ENCODE measurements at places on chromosomes 11 and 22.

- no peaks in the 10 kb centered on the region for H3K27me3 ChIP-seq
- H3K27ac ChIP-seq, result no peak overlapping the region
- peaks cover 15% of the 10 kb centered on the region for H3K4me1 ChIP-seq
- H3K4me3 ChIP-seq, result no peak overlapping the region
Observed at GRCh38 chr11:8356721-8357504, 93.2 kb upstream of the LMO1 start.

- no peaks in the 10 kb centered on the region for H3K27me3 ChIP-seq
- H3K36me3 ChIP-seq, result peaks cover 14% of the 10 kb centered on the region
- no peak overlapping the region for H3K27ac ChIP-seq
- no peak for DNase-seq
- H3K4me3 ChIP-seq, result no peak overlapping the region
Observed at GRCh38 chr22:36227396-36227795, 11.9 kb downstream of the APOL2 start.

- no peak overlapping the region for H3K4me3 ChIP-seq
- peaks cover 18% of the 10 kb centered on the region for H3K27me3 ChIP-seq
- peak overlapping the region; percentile 48 for H3K27ac ChIP-seq
- H3K36me3 ChIP-seq, result peaks cover 9% of the 10 kb centered on the region
- peaks cover 21% of the 10 kb centered on the region for H3K4me1 ChIP-seq
Observed at GRCh38 chr11:66569076-66569475, 670 bp upstream of the CTSF start.

DNA sequence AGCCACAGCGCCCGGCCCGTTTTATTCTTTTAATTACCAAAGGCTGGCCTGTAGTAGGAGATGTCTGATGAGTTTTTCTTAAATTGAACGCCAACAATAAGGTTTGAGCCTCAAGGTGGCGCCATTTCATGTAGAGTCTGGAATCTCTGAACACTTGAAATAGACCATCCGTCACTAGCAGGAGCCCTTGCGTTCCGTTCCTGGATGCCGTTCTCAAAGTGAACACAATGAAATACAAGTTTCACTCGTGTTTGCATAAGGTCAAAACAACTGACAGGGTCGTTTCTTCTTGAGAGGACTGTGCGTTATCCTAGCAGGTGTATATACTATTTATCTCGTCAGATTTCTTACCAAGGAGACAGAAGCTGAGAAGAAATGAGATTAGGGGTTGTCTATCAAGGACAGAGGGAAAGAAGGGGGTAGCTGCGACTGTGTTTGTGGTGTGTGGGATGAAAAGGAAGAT lies 18.7 kb upstream of the SCGB1D1 start:
- no peak overlapping the region for H3K27ac ChIP-seq
- DNase-seq, result peak; percentile 86
- H3K4me3 ChIP-seq, result peak overlapping the region; percentile 39
- peaks cover 11% of the 10 kb centered on the region for H3K27me3 ChIP-seq
- H3K36me3 ChIP-seq, result no peaks in the 10 kb centered on the region
- H3K4me1 ChIP-seq, result 0 out of 2 replicates have a peak, but pooled peaks cover 3% of the 10 kb centered on the region

DNA sequence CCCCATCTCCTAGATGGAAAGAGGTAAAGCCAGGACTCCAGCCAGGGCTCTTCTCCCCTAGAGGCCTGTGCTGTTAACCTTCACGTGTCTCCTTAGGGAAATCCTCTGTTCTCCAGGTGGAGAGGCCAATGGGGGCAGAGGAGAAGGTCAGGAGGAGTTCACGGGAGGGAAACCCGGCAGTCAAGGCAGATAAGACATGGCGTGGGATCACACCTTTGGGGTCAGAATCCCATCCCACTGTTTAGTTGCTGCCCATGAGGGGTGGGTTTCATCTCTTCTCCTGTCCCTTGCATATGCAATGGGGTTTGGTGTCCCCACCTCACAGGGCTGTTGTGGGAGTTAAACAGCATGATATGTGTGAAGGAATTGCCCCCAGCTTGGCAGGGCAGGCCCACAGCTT lies 469.7 kb downstream of the TBC1D22A start:
- H3K27me3 ChIP-seq, result peaks cover 19% of the 10 kb centered on the region
- DNase-seq, result no peak
- no peak overlapping the region for H3K27ac ChIP-seq
- peaks cover 24% of the 10 kb centered on the region for H3K36me3 ChIP-seq

DNA sequence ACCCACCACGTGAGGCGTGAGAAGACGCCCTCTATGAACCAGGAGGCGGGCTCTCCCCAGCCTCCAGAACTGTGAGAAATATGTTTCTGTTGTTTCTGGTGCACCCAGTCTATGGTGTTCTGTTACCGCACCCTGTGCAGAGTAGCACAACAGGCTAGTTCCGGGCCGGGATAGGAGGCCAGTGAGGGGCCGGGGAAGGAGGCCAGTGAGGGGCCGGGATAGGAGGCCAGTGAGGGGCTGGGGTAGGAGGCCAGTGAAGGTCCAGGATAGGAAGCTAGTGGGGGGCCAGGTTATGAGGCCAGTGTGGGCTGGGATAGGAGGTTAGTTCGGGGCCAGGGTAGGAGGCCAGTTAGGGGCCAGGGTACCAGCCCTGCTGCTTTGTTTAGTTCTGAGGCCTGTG lies 204.6 kb downstream of the BARX2 start:
- H3K36me3 ChIP-seq, result no peaks in the 10 kb centered on the region
- no peak for DNase-seq
- no peak overlapping the region for H3K4me3 ChIP-seq
- no peaks in the 10 kb centered on the region for H3K4me1 ChIP-seq

DNA sequence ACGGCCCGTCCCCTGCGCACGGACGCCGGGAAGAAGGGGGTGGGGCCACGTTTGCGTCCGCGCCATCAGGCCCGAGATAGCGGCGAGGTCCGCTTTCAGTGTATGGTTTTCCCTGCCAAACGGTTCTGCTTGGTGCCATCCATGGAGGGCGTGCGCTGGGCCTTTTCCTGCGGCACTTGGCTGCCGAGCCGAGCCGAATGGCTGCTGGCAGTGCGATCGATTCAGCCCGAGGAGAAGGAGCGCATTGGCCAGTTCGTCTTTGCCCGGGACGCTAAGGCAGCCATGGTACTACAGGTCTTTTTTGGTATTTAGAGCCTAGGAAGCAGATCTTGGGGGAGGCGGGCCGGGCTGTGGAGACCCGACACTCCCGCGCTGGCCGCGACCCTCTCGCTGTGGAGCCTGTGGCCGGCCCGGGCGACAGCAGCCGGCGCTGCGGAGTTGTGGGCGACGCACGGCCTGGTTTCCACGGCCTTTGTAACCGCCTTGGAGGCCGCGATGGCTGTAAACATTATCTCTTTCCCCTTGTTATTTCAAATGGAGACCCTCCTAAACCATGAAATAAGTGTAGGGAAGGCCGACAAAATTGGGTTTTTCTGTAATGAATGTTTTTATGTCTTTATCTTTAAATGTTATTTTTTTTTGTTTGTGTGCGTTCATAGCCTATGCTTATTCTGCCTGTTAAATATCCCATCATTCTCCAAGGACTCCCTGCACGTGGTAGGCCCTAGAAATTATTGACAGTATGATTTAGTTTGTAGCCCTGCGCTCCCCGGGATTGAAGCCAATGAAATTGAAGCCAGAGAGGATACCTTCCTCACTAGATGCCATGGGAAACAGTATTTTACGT lies at the start of gene AASDHPPT:
TSS of gene AASDHPPT (plus strand) at position 54 of the 847 bp plus-strand sequence. CDS start at position 103, 49 bp downstream.
- peaks cover 36% of the 10 kb centered on the region for H3K4me1 ChIP-seq
- peak within 1 kb of the TSS; percentile 85 for H3K4me3 ChIP-seq
- peaks cover 27% of the 10 kb centered on the region for H3K36me3 ChIP-seq
- no peak for DNase-seq
- peak within 1 kb of the TSS; percentile 99 for H3K27ac ChIP-seq

- H3K27me3 ChIP-seq, result no peaks in the 10 kb centered on the region
- H3K36me3 ChIP-seq, result peaks cover 12% of the 10 kb centered on the region
- H3K4me1 ChIP-seq, result peaks cover 34% of the 10 kb centered on the region
- H3K27ac ChIP-seq, result peak within 1 kb of the TSS; percentile 100
Observed at GRCh38 chr11:57761301-57762234, at the start of gene CTNND1. Gene CTNND1 (plus strand): TSS chr11:57761802. CDS start chr11:57791479, 29,677 bp downstream.

- H3K4me3 ChIP-seq, result no peak overlapping the region
- no peaks in the 10 kb centered on the region for H3K36me3 ChIP-seq
- H3K27me3 ChIP-seq, result no peaks in the 10 kb centered on the region
- H3K4me1 ChIP-seq, result peaks cover 39% of the 10 kb centered on the region
- no peak overlapping the region for H3K27ac ChIP-seq
- DNase-seq, result no peak
Observed at GRCh38 chr22:28973352-28973751, 88.3 kb downstream of the C22orf31 start.

DNA sequence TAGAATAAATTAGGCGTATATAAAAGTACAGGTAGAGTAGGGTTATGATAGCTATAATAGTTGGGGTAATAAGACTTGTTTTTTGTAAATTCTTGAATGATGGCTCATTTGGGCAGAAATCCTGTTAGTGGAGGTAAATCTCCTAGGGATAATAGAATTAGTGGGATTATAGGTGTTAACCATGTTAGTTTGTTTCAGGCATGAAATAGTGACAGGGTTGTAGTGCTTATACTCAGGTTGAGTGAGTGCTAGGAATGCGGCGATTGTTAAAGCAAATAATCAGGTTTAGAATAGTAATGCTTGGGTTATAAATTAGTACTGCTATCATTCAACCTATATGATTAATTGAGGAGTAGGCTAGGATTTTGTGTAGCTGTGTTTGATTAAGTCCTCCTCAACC lies 297.1 kb downstream of the DYNC2H1 start:
- no peaks in the 10 kb centered on the region for H3K36me3 ChIP-seq
- no peaks in the 10 kb centered on the region for H3K27me3 ChIP-seq

DNA sequence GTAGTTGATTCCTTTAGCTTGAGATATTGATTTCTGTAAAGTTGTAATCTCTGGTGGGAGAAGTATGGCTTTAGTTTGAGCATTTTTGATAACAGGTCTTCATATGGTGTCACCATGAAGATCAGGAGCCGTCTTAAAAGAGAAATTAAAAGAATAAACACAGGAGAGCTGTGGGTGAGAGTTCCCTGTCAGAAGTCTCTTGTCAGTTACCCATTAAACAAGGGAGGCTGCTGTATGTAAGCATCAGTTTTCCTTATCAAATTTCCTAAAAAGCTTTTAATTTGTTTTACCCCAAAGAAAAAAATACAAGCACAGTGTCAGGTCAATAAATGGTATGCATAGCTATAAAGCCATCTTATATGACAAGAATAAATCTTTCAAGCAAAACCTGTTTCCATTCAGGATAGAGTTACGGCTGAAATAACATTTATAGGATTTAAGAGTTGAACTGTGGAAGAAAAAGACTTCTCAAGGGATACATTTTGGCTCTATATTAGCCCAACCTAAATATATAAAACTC lies 767.5 kb downstream of the JRKL start:
- peaks cover 19% of the 10 kb centered on the region for H3K4me1 ChIP-seq
- no peaks in the 10 kb centered on the region for H3K36me3 ChIP-seq
- DNase-seq, result no peak
- H3K27me3 ChIP-seq, result no peaks in the 10 kb centered on the region
- H3K4me3 ChIP-seq, result no peak overlapping the region

DNA sequence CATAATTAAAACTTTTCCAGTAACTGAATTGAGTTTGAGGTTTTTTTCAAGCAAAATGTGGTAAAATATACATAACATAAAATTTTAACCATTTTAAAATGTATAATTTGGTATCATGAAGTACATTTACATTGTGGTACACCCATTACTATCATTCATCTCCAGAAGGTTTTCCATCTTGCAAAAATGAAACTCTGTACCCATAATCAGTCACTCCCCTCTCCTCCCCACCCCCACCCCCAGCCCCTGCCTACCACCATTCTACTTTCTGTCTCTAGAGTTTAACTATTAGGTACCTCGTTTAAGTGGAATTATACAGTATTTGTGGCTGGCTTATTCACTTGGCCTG lies 63.7 kb downstream of the MICAL2 start:
- no peak overlapping the region for H3K4me3 ChIP-seq
- no peak for DNase-seq
- no peaks in the 10 kb centered on the region for H3K27me3 ChIP-seq

- H3K27ac ChIP-seq, result peak overlapping the region; percentile 57
- peak overlapping the region; percentile 92 for H3K4me3 ChIP-seq
- peaks cover 9% of the 10 kb centered on the region for H3K36me3 ChIP-seq
- no peak for DNase-seq
- H3K4me1 ChIP-seq, result peaks cover 31% of the 10 kb centered on the region
Observed at GRCh38 chr11:59756558-59756840, 1.3 kb downstream of the STX3 start.

DNA sequence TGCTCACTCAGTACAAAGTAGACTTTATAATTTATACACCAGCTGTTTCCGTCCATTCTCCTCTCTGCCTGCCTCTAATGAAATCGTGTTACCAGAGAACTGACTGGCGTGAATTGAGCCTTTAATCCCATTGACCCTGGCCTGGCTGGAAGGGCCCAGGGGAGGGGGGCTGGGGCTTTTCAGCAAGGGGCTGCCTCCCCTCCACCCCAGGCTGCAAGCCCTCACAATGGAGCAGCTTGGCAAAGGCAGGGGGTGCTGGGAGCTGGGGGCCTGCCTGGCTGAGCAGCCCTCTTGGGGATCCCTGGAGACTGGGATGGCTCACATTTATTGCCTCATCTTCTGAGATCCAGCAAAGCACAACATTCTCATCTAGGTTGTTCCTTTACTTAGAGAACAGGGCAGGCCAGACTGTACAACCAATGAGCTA lies 25.8 kb upstream of the LMO1 start:
- H3K4me3 ChIP-seq, result no peak overlapping the region
- H3K4me1 ChIP-seq, result peaks cover 2% of the 10 kb centered on the region
- peaks cover 11% of the 10 kb centered on the region for H3K27me3 ChIP-seq
- no peak overlapping the region for H3K27ac ChIP-seq

- no peaks in the 10 kb centered on the region for H3K27me3 ChIP-seq
- H3K4me1 ChIP-seq, result peaks cover 9% of the 10 kb centered on the region
- H3K27ac ChIP-seq, result no peak overlapping the region
- H3K36me3 ChIP-seq, result no peaks in the 10 kb centered on the region
Observed at GRCh38 chr11:6203327-6203726, 2.0 kb upstream of the C11orf42 start.

- no peak overlapping the region for H3K4me3 ChIP-seq
- no peaks in the 10 kb centered on the region for H3K4me1 ChIP-seq
- peak; percentile 14 for DNase-seq
- H3K27me3 ChIP-seq, result peaks cover 13% of the 10 kb centered on the region
- H3K36me3 ChIP-seq, result no peaks in the 10 kb centered on the region
Observed at GRCh38 chr11:69911310-69912160, 92.3 kb upstream of the FGF3 start.

DNA sequence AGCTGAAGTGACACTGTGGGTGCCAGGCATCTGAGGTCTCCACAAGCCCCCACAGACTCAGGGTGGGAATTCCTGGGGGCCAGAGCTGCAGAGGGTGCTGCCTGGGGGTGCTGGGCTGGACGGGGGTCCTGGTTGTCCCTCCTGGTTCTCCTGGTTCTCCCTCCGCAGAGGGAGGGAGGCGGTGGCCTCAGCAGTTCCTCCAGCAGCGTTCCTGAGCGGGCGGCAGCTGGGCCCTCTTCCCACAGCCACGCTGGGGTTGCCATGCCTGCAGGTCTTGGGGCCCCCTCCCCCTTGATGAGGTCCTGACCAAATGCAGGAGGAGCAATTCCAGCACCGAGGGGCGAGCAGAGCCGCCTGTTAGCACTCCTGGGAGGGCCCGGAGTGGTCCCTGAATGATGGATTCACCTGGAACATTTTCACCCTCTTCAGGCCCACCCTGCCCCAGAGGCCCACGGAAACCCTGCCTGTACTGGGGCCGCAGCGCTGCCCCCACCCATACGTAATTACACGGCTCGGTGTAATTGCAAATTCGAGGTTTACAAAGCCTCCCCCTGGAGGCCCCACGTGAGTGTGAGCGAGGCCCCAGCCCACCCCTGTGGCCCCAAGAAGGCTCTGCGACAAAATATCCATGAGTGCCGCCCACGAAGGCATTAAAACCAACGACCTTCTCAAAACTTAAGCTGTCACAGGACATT lies 635 bp downstream of the C11orf21 start:
- H3K4me3 ChIP-seq, result no peak overlapping the region
- no peaks in the 10 kb centered on the region for H3K4me1 ChIP-seq
- H3K27ac ChIP-seq, result no peak overlapping the region
- DNase-seq, result no peak

- H3K4me3 ChIP-seq, result no peak overlapping the region
- DNase-seq, result no peak
- peaks cover 22% of the 10 kb centered on the region for H3K36me3 ChIP-seq
- H3K4me1 ChIP-seq, result peaks cover 8% of the 10 kb centered on the region
Observed at GRCh38 chr11:10920875-10921274, 63.0 kb upstream of the ZBED5 start.
